ENCODE measurements at places on chromosomes 12 and 14.

DNA sequence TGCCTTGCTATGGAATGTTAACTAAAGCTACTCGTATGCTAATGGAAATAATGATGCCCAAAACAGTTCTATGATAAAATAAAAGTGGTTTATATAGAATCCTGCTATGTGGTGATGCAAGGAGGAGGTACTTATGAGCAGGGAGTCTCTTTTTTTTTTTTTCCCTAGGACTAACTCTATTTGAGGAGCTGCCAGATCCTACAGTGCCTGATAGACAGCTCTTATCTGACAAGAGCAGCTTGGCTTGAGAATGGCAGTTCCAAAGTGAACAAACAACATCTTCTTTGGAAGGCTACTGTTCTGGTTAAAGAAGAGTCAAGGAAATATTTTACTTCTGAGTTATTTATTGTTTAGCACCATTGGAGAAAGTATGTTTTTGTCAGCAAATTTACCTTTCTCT lies 10.2 kb upstream of the ACSM4 start:
- DNase-seq = no peak

DNA sequence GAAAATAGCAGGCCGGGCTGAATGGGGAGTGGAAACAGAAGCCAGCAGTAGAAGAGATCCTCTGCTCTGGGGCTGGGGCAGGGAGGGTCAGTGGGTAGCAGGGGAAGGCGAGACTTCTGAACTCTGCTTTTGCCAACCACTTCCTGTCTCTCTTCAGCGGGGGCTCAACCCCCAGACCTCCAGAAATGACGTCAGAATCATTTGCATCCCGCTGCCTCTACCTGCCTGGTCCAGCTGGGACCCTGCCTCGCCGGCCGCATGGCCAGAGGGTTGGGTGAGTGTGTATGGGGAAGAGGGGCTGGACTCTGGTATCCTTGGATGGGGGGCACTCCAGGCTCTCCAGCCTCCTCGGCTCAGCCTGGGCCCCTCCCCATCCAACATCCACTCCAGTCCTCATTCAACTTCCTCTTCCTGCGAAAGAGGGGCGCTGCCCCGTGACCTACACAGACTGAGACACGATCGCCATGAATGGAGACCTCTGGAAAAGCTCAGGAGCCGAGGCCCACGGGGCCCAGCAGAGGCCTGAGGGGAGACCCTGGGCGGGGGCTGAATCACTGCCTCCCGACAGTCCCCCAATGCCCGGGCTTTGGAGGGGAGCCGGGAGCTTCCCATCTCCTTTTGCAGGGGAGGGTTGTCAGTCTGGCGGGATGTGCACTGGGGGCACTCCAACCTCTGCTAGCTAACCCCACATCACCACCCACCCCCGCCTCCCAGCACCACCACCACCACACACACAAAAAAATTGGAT lies 458 bp upstream of the HOXC4 start:
- no peak for DNase-seq

DNA sequence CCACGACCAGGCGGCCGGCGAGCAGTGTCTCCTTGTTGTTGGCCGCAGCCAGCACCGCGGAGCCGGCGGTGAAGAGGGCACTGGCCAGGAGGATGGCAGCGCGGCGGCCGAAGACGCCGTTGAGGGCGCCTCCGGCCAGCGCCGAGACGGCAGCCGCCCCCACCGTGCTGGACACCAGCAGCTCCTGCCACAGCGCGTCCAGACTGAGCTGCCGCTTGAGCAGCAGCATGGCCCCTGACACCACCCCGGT lies 691 bp downstream of the SLC2A13 start:
- no peak for DNase-seq

DNA sequence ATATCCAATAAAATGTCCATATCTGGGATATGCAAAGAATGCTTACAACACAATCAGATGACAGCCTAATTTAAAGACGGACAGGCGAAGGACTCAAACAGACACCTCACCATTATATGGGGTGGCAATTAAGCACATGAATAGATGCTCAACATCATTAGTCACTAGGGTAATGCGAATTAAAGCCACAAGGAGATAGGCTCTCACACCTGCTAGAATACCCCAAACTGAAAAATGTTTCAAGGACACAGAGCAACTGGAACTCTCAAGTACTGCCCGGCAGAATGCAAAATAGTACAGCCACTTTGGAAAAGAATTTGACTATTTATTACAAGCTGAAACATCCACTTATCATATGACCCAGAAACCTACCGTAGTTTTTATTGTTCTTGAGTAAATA lies 42.9 kb downstream of the FERMT2 start:
- no peak for DNase-seq

DNA sequence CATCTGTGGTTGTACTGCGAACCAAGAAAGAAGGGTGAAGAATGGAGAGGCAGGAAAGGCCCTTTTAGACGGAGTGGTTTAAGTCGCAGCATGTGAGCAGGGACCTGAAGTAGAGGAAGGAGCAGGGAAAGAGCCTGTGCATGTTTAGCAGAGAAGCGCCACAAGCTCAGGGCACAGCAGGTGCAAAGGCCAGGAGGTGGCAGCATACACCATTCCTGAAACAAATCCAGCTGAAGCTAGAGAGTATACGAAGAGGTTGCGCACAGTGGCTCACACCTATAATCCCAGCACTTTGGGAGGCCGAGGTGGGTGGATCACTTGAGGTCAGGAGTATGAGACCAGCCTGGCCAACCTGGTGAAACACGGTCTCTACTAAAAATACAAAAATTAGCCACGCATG lies 49.9 kb downstream of the HELB start:
- no peak for DNase-seq

GRCh38 chr12:85392508-85392907 lies 112.5 kb downstream of the ALX1 start:
- DNase-seq = no peak

DNA sequence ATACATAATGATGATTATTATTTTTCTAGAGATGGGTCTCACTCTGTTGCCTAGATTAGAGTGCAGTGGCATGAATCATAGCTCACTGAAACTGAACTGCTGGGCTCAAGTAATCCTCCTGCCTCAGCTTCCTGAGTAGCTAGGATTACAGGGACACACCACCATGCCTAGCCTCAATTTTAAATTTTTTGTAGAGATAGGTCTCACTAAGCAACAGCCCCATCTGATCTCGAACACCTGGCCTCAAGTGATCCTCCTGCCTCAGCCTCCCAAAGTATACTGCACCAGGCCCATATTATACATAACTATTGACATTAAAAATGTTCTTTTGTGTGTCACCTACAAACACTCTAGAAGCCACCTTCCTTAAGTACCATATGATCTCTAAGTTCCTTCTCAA lies 3.4 kb downstream of the TXNRD1 start:
- no peak for DNase-seq

DNA sequence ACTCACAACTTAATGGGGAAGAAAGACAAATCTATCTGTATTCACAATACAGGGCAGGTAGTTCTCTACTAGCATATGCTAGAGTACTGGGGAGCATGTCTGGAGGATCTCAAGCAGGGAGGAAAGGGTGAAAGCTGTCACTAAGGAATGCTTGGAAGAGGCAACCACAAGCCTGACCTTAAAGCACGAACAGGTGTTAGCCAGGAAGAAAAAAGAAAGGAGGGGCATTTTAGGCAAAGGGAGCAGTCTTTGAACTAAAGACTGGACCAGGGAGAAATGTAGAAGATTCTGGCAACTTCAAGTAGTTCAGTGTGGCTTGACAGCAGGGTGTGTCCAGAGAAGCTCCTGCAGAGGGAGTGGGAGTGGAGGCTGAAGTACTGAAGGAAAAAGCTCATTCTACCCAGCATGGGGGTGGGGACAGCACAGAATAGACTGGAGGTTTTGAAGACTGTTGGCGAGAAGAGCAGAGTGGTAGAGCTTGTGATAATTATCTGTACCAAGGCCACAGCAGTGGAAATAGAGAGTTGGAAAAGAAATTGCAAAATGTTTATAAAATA lies 50.9 kb downstream of the AP5M1 start:
- DNase-seq = no peak

- no peak for DNase-seq
Measured at GRCh38 chr12:114649585-114649984, 34.4 kb downstream of the TBX3 start.

- DNase-seq = no peak
Measured at GRCh38 chr12:63844391-63845341, at the start of gene SRGAP1. TSS of gene SRGAP1 (plus strand) at chr12:63844700. CDS start at chr12:63844817, 117 bp downstream.

- no peak for DNase-seq
Measured at GRCh38 chr14:61524211-61524806, 171.0 kb upstream of the HIF1A start.

DNA sequence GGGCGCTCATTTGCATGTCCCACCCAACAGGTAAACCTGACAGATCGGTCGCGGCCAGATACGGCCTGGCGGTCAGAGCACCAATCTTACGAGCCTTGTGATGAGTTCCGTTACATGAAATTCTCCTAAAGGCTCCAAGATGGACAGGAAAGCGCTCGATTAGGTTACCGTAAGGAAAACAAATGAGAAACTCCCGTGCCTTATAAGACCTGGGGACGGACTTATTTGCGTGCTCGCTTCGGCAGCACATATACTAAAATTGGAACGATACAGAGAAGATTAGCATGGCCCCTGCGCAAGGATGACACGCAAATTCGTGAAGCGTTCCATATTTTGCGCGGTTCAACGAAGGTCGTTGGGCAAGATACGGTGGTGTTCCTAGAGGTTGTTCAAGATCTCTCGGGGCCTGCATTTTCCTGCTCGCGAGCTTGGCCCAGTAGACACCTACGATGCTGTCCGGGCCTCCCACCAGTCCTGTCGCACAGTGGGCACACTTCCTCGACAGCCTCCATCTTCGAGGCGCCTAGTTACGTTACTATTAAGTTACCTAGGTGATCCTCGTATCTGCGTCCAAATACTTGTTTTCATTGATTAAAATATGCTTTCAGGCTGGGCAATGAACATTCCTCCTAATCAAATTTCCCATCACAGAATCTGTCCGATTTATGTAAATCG lies at the start of gene RNU6-7:
Gene RNU6-7 (plus strand): TSS at position 230 of the 675 bp plus-strand sequence.
- no peak for DNase-seq

GRCh38 chr12:128513831-128514230 lies 246.9 kb downstream of the TMEM132C start:
- DNase-seq = no peak

DNA sequence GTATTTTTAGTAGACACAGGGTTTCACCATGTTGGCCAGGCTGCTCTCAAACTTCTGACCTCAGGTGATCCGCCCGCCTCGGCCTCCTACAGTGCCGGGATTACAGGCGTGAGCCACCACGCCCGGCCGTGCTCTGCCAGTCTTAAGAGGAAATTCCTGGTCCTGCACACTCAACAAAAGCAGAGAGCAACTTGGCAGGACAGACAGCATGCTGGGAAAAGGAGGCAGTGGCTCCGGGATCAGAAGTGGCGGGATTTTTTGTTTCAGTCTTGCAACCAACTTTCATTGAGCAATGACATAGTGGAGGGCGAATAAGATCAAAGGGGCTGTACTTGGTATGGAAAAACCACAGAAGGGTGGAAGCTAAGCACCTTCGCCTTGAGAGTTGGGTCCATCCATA lies 2.1 kb downstream of the CKAP4 start:
- no peak for DNase-seq

- DNase-seq = peak; percentile 61
Measured at GRCh38 chr14:106185837-106186233, 659.5 kb downstream of the TMEM121 start.

DNA sequence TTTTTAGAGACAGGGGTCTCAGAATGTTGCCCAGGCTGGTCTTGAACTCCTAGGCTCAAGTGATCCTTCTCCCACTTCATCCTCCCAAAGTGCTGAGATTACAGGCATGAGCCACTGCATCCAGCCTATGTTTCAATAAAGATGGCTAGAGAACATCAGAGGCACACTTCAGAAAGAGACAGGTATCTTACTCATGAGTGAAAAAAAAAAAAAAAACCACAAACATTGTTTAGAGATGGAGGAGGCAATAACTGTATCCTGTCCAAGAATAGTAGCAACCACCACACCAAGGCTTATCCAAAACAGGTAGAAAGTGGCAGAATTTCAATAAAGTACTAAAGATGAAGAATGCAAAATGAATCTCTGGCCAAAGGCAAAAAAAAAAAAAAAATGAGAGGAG lies 30.3 kb downstream of the EEA1 start:
- DNase-seq = no peak

DNA sequence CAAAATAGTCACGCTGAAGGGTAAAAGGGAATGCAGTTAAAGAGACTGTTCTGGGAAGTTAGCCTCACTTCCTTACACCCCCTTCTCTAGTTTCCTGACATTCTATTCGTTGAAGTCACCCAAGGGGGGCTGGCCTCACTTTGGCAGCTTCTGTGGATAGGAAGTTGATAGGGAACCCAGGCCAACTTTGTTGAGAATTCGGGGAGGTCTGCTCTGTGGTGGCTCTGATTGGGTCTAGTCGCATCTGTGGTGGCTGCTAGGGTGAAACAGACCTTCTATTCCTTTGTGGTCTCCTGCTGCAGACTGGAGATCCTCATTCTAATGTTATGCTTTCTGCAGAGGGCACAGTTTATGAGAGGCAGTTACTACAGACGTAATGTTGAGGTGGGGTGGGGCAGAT lies 28.8 kb upstream of the GZMB start:
- no peak for DNase-seq

- DNase-seq = no peak
Measured at GRCh38 chr12:42407306-42407705, 81.3 kb downstream of the PPHLN1 start.

- DNase-seq = no peak
Measured at GRCh38 chr12:128079-128478, 61.5 kb downstream of the IQSEC3 start.

Data from stimulated activated CD4-positive, alpha-beta T cell treated with anti-CD3 and anti-CD28 coated beads, Interleukin-15, amount 100 ng/mL, for 48 hours (primary cell).